ENCODE measurements at places on chromosomes 3 and 15.

DNA sequence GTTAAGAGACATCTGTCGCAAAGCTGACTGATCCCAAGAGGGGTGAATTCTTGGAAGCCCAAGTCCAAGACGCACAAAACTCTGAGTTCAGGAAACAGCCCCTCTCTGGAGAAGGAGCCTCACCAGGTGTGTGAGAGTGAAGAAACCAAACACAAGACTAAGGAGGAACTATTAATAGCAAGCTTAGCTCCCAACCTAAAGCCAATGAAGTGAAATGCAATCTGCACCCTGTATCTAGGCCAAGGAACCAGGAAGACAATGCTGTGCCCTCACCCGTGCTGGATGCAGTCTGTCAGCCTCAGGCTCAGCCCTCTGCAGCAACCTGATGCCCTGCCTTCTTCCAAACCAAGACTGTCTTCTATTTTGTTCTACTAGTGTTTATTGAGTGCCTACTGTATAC, 22.5 kb upstream of the THBS1 start:
- no peak for DNase-seq

DNA sequence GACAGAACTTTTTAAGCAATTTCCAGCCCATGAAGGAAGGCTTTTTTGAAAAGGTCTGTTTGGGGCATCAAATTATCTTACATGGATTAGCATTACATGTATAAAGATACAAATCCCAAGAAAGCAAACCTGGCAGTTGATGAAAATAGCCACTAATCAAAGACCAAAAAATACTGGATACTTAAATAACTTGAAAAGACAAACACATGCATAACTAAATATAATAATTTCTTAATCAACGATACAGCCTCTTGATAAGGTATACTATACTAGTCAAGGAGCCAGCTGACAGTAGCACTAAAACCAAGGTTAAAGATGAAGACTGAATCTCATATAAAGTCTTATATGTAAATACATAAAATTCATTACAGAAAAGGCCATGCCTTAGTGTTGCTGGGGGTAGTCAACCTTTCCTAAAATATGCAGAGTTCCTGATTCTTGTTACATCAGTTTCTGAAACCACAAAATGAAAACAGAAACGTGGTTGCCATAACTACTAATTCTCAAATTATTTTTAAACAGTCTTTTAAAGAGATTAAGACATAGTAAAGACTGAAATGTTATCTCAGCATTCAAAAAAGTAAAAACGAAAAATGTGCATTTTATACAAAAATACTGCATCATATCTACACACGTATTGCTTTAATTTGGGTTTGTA, 2.0 kb downstream of the ANKRD28 start:
- no peak for DNase-seq

GRCh38 chr3:48042071-48042760, 26.0 kb upstream of the MAP4 start:
- DNase-seq, result no peak

- no peak for DNase-seq
Measured at GRCh38 chr15:77036537-77037387, 34.1 kb downstream of the TSPAN3 start.

- no peak for DNase-seq
Measured at GRCh38 chr3:112364291-112364690, 31.3 kb downstream of the CD200 start.

- DNase-seq, result no peak
Measured at GRCh38 chr3:80549173-80549572, 781.4 kb upstream of the ROBO1 start.

DNA sequence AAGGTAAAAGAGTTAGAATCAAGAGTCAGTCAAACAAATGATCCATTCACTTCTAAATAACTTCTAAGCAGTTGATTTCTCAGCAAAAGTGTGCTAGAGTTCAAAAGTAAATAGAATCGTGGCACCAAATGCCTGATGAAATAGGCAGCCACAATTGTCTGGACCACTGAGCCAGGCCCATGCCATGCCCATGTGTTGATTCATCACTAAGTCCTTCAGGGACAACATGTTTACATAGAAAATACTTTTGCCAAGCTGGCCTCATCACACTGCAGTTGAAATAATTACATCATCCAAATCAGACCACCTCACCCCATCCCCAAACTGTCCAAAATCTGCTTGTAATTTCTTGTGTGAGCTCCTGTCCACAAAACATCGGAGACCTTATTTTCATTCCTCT, 216.3 kb downstream of the IGSF11 start:
- no peak for DNase-seq

GRCh38 chr3:195319060-195319459, 48.1 kb upstream of the XXYLT1 start:
- DNase-seq, result no peak

DNA sequence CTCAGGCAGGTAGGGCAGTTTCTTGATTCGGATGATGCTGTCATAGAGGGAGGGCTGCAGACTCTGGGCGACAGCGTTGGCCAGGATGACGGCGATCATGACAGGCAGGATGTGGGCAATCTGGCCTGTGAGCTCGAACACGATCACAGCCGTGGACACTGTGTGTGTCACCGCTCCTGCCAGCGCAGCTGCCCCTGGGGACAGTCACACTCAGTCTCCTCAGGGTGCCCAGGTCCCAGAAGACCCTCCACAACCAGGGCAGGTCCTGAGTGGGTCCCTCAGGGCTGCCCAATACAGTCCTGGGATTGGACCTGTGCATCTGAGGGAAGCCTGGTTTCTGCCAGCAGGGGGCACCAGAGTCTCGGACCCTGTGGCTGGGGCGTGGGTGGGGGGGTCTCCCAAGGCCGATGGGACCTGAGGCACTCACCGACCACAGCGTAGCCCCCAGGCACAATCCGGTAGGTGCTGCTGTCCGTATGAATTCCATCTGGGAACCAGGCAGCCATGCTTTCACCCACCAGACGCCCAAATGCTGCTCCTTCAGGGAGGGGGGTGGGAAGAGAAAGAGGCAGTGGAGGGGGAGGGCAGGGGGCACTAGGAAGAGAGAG, 7.2 kb downstream of the CLCN2 start:
- DNase-seq, result peak; percentile 59

DNA sequence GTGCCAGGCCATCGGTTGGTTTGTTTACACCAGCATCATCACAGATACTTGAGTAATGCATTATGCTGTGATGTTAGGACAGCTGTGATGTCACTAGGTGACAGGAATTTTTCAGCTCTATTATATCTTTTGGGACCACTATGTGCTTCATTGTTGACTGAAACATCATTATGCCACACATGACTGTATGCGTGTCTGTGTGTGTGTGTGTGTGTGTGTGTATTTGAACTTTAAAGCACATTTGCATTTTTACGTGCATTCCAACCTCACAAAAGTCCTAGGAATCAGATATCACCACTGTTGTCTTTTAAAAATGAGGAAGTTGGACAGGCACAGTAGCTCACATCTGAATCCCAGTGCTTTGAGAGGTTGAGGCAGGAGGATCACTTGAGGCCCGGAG, 223.0 kb downstream of the TBL1XR1 start:
- no peak for DNase-seq

- no peak for DNase-seq
Measured at GRCh38 chr3:38645076-38645475, 4.4 kb downstream of the SCN5A start.

- DNase-seq, result no peak
Measured at GRCh38 chr3:132317229-132317948, at the start of gene ACP3. Gene ACP3, plus strand, starts transcription at chr3:132317407. Its CDS starts 50 bp downstream, at chr3:132317457.

DNA sequence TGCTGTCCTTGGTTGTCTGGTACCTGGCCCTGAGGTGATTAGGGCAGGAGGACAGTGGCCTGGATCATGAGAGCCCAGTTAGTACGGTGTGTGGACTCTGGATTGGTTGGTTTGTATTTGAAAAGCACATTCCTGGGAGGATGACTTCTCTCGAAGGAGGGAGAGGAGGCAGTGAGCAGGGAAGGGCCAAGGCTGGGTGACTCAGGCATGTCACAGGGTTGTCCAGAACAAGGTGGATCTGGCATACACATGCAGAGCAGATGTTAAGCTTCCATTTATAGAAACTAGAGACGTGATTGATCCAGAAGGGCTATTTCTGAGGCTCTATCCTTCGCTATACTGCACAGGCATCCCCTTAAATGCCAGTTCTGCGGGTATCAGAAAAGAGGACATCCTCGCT, 34.4 kb downstream of the FAM240A start:
- DNase-seq, result no peak

- no peak for DNase-seq
Measured at GRCh38 chr15:67124911-67125588, 59.6 kb downstream of the SMAD3 start.

All from activated CD4-positive, alpha-beta T cell treated with anti-CD3 and anti-CD28 coated beads, Interleukin-2, amount 50 U/mL, for 4 hours (primary cell).